GM03348 (cell line): ENCODE measurements at places on chromosomes 6 and 20.

- DNase-seq: no peak
Measured at GRCh38 chr6:149854532-149854931, 9.6 kb downstream of the LRP11 start.

DNA sequence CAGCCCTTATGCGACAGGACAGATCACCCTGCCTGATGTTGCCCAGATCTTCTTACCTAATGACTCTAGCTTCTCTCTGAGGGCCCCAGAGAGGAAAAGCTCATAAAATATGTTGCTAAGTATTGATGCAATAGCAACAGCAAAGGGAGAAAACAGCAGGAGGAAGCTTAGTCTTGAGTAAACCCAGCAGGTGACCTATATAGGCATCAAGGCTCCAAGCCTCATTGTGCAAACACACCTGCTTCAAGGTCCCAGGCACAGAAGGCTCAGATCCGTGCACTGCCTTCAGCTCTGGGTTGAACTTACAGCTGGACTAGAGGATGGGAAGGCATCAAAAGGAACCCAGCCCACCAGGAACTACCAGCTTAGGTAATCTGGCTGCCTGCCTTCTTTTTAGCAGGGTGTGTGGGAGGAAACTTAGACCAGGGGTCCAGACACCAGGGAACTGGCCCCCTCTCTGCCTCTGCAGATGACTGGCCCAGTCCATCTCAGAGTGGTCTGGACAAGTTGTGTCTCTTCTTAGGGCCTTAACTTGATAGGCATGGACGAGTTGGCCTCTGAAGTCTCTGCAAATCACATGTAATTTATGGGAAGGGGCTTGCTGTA lies 34.4 kb downstream of the TGM3 start:
- no peak for DNase-seq

GRCh38 chr6:4844108-4844507 lies 67.9 kb downstream of the CDYL start:
- DNase-seq: no peak

DNA sequence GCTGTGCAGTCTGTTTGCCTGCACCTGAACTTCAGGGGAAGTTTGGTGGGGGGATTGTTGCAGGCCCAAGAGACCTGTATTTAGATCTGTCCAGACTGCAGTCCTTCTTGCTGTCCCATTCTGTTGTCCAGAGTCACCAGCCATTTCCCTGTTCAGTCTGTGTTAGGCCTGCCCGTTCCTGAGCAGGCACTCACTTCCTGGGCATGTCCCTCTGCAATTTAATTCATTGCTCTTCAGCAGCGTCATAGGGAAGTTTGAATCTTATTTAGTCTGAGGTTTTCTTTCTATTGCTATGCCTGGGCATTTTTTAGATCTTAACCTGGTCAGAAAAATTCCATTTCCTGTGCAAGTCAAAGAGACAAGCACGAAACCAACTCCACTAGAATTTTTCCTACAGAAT lies 190.2 kb downstream of the DTNBP1 start:
- no peak for DNase-seq

DNA sequence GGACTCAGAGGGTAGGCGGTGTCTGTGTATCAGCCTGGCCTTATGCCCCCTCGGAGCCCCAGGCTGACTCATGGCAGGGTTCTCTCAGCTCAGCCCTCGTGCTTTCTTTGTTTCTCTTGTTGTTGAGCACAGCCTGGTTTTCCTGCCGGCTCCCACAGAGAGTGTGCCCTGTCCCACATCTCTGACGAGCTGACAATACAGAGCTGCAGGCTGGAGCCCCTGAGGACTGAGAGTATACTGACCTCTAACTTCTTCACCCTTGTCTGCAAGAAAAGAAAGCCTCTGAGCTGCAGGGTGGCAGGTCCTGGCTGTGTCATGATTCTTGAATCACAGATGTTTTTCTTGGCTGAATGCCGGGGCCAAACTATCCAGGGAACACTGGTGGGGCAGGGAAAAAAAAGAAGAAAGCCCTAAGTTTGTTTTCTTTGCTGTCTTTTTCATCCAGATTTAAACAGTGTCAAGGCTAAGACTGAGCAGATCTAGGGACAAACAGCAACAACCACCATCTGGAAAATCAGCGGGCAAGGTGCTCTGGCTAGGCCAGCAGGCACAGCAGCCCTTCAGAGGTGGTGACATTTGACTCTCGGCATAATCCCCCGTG lies 63.3 kb upstream of the ZNF133 start:
- DNase-seq: peak; percentile 67

GRCh38 chr20:11861479-11861878 lies 56.2 kb upstream of the BTBD3 start:
- DNase-seq: no peak

- DNase-seq: no peak
Measured at GRCh38 chr6:111597291-111598086, 8.2 kb downstream of the TRAF3IP2 start.

- DNase-seq: peak; percentile 70
Measured at GRCh38 chr20:31788578-31788977, 30.6 kb upstream of the MYLK2 start.

DNA sequence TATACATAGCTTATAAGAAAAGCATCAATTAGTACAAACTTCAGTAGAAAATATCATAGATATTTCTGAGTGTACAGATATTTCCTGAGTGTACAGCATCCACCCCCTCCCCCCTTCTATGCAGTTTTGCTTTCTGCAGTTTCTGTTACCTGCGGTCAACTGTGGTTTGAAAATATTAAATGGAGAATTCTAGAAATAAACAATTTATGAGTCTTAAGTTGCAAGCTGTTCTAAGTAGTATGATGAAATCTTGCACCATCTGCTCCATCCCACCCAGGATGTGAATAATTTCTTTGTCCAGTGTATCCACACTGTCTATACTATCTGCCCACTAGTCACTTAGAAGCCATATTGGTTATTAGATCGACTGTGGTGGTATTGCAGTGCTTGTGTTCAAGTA lies 15.8 kb upstream of the GPR63 start:
- DNase-seq: no peak

DNA sequence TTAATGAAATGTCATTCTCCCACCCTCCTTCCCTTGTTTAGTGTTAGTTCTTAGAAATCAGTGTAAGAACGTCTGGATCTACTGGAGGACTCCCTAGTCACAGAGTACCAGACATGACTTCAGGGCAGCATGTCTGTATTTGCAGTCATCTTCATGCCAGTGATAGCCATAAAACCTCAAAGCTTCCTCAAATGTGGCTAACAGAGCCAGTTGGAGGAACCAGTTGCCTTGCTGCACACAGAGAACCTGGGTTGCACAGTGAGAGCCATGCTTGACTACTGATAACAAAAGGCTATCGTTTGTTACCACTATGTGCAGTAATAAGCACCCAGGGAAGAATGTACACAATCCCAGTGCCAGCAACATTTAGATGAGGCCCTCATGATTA lies 20.1 kb downstream of the NT5E start:
- DNase-seq: no peak

GRCh38 chr20:25036331-25036936 lies 21.5 kb downstream of the ACSS1 start:
- DNase-seq: no peak

GRCh38 chr6:13304580-13305260 lies 23.6 kb downstream of the TBC1D7 start:
- peak; percentile 20 for DNase-seq

DNA sequence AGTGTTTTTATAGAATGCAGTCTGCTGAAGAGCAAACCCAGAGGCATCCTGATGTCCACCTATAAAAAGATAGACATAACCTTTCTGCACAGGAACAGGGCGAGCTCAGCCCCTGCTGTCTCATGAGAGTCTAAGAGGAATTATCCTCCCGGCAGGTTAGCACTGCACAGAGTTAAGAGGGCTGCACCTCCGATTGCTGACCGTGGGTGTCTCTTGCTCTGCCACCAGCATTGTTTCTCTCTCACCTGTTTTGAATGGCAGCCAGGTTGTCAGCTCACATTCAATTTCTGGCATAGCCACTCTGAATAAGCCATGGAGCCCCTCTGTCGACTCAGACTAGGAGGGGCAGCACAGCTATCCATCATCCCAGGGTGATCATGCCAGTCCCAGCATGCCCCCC lies 211.2 kb downstream of the PHACTR1 start:
- no peak for DNase-seq

DNA sequence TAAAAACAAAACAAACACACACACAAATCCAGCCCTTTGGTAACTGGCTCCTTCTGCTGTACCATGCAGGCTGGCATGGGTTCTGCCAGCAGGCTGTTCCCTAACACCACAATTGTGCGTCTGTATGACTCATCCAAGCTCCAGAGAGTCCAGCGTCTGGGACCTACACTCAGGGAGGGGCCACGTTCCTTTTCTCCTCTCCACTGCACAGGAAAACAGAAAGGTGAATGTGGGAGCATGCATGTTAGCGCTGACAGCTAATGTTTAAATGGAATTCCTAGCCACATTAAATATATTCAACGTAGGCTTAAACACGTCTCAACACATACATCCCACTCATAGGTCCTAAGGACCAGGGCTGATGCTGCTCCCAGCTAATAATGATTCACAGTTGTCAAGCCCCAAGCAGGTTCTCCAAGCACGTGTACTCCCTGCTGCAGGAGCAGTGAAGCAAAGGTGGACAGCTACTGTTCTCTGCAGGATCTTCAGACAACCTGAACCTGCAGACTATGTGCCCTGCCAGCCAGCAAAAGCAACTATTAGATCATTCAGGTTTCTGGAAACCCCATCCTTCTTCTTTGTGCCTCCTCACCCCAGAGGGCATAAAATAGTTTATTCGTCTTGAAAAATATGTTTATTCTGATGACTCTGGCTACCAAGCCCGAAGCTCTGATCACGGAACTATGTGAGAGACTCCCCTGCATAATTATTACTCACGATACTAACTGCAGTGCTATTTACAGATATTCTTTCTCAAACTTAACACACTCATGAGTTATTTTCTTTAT lies 20.9 kb downstream of the MAP1LC3A start:
- peak; percentile 84 for DNase-seq

DNA sequence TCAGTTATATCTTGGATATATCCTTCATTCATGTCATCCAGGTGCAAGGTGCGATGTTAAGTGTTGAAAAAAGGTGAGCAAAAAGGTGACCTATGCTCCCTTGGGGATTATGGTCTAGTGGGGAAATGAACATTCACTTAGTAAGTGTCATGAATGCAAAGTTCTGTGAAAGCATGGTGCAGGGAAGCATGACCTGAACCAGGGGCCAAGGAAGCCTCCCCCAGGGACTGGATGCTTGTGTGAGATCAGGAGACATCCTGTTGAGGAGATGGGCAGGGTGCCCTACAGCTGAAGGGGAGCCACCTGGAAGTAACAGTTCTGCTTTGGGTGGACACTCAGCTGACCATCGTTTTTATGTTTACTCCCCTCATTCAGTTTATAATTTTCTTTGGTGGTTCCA lies 179.5 kb downstream of the SYNDIG1 start:
- no peak for DNase-seq

DNA sequence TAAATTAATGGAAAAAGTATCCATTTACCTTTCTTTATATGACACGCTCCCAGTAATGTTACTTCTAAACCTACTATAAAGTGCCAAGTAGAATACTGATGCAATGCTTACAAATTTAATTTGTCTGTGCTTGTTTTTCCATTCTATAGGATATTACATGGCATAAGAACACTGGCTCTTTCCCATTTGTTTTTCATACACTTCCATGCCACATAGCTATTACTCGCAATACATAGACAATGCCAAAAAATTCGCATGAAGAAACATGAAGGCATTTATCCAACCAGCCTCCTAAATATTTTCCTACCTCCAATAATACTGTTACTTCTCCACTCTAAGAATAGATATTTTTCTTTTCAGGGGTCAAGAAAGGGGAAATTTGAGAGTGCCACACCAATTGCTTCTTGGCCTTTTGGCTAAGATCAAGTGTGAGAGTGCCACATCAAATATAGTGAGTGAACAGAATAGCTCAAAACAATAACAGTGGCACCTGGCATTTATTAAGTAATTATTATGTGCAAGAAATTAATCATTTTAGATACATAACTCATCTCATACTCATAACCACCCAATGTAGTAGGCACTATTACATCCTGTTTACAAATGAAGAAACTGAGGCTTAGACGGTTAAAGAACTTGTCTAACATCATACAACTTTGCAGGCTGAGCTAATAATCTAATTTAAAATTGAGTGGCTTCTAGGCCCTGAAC lies 845 bp upstream of the DST start:
- no peak for DNase-seq

DNA sequence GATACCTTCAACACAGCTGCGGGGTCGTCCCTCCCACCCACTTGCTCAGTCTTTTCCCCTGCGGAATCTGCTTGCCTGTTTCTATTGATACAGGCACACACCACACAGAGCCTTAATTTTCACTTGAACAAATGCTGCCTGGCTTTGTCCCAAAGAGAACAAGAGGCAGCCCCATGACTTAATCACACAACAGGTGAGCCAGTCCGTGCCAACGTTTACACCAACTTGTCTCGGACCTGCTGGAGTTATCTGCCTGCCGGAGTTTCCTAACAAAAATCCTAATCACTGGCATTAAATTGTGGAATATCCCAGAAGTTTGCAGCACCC lies 186.8 kb upstream of the RREB1 start:
- no peak for DNase-seq
